CD8-positive, alpha-beta T cell (primary cell): ENCODE measurements at places on chromosomes 5 and 9.

GRCh38 chr5:95153511-95153910 lies 131.4 kb downstream of the MCTP1 start:
- DNase-seq, result no peak

GRCh38 chr9:95116002-95116807 lies 201.3 kb downstream of the FANCC start:
- no peak for DNase-seq

- no peak for DNase-seq
These were observed 405.3 kb downstream of the TLE4 start for GRCh38 chr9:79977074-79977435.

- DNase-seq, result no peak
These were observed 9.2 kb upstream of the ZBTB5 start for GRCh38 chr9:37474438-37474837.

- no peak for DNase-seq
These were observed 307.6 kb downstream of the PJA2 start for GRCh38 chr5:109102096-109102690.

GRCh38 chr5:124034963-124035362 lies 523.0 kb downstream of the CSNK1G3 start:
- no peak for DNase-seq

DNA sequence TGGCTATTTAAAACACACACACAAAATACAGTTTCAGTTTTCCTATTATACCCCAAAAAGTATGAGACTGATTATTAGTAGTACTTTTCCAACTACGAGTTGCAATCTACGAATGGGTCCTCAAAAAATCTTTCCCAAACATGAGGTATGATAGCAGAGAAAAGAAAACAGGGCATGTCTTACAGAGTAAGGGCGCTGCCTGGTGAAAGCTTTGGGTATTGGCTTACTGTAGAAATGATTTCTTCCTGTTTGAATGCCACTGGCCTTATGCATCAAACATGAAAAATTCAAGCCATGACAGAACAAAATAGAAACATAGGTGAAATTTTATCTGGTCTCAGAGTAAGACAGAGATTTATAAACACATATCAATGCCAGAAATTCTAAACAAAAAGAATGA lies 448.0 kb downstream of the SPOCK1 start:
- DNase-seq, result no peak

DNA sequence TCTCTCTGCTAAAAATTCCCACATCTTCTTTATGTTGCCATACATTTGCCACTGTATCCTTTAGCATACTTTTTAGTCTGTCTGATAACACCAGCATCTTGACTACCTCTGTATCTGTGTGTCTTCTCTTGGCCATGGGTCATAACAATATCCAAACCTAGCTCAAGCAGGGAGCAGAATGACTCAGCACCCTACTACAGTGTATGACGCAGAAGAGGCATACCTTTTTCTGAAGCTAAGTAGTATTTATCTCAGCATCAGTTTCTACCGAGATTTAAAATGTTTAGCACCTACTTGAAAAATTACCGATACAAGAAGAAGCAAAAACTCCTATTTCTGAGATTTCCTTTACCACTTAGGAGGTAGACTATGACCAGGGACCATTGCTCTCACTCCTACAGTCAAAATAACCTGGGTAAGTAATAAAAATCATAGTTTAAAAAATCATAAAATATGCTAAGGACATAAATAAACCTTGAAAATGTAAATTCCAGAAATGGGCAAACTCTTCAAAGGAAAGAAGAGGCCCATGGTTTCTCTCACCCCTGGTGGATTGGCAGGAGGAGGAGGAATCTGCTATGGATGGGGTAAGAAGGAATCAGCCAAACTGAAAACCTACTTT lies 286.5 kb downstream of the MAST4 start:
- DNase-seq, result no peak

- DNase-seq, result no peak
These were observed 102.8 kb downstream of the ARL15 start for GRCh38 chr5:54207566-54207965.

- no peak for DNase-seq
These were observed 101.6 kb downstream of the NREP start for GRCh38 chr5:111655169-111655924.

- DNase-seq, result no peak
These were observed 137.3 kb upstream of the RANBP3L start for GRCh38 chr5:36438765-36439561.

GRCh38 chr9:72599874-72600534 lies 78.6 kb downstream of the TMC1 start:
- no peak for DNase-seq

- DNase-seq, result no peak
These were observed 27.0 kb downstream of the PLPPR1 start for GRCh38 chr9:101055516-101055915.

DNA sequence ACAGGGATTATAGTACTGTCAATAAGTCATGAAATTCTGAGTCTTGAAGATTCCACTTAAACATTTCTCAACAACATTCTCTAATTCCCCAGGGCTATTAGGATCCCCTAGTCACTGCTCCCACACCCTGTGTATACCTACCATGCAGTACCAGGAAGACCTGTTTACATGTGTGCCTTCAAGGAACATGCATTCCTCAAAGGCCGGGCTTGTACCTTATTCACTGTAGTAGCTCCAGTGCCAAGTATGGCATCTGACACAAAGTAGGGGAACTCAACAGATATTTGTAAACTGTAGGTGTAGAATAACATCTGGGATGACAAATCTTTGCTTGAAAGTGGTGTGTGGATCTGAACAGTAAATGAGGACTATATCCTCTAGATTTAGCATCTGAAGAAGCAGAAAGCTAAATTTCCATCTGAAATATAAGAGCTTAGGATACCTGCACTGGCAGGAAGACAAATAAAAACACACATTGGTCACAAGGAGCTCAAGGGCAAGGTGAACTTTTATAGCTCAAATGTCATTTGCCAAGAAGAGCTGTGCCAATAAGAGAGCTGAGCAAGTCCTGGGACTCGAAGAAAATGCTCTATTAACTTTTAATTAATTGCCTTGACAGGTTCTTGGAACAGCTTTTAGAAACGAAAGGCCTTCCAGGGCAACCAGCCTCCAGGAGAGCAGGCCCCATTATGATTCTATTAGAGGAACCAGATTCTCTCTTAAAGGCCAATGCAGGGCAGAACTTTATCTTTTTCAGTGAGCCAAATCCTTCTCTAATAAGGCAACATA lies 52.3 kb upstream of the MYOT start:
- DNase-seq, result no peak

DNA sequence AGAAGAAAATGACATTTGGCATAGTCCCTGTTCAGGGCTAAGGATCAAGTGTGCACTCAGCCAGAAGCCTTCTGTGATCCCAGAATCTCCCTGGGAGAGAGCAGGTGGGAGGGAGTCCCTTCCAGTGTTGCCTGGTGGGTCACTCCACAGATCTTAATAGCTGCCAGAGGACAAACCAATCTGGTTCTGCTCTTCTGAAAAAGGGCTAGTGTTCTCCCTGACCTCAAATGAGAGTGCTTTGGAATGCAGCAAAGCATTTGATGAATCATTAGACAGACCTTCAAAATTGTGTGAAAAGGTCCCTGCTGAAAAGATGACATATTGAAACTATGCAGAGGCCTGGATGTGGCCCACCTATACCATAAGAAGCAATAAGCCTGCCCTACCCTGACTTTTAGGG lies 339.7 kb downstream of the TMEM232 start:
- no peak for DNase-seq

- DNase-seq, result no peak
These were observed 146.6 kb downstream of the SEC61B start for GRCh38 chr9:99368341-99369326.

GRCh38 chr5:96297290-96297689 lies 135.8 kb downstream of the PCSK1 start:
- DNase-seq, result no peak

DNA sequence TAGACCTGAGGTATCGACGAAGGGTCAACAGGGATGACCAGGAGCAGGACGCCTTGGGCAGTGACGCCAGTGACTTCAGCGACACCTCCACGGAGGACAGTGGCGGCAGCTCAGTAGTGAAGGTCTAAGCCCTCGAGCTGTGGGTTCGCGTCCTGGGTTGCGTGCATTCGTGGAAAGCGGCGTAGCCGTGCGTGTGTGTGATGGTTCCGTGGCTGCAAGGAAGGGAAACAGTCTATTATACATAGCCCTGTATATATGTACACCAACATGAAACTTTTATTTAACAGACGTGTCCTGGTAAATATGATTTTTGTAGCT lies 8.4 kb downstream of the PPP1R26 start:
- no peak for DNase-seq

GRCh38 chr5:27276119-27276518 lies 237.7 kb upstream of the CDH9 start:
- no peak for DNase-seq

DNA sequence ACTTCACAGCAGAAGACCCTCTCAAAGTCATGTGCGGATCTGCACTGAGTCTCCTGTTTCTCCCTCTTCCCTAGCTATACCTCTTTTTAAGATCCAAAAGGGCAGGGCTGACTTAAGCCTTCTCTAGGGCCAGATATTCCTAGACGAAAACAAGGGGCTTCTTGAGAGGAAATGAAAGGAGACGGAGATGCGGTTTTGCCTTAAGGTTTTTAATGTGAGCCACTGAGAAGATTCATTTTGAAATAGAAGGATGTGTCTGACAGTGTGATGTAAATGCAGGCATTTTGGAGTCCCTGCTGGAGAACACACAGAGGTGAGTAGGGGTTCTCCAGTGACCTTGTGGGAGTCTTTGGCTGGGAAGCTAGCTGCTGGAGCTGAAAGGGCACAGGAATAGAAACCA lies 15.6 kb upstream of the IL12B start:
- DNase-seq, result no peak

DNA sequence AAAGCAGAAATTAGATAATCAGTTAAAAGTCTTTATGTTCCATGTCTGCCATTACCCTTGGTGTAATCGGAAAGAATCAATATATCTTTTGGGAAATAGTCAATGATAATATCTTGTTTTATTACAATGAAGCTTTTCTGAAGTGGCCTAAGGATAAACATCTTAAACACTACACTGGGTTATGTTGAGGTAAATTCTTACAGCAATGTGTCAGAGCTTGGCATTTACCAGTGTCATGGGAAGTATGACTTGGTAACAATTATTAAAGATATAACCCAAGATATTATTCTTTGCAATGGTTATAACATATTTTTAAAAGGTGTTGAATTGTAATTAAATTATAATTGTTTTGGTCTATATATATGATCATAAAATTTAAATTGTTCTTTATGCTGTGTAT lies 84.7 kb downstream of the CFAP95 start:
- DNase-seq, result no peak

DNA sequence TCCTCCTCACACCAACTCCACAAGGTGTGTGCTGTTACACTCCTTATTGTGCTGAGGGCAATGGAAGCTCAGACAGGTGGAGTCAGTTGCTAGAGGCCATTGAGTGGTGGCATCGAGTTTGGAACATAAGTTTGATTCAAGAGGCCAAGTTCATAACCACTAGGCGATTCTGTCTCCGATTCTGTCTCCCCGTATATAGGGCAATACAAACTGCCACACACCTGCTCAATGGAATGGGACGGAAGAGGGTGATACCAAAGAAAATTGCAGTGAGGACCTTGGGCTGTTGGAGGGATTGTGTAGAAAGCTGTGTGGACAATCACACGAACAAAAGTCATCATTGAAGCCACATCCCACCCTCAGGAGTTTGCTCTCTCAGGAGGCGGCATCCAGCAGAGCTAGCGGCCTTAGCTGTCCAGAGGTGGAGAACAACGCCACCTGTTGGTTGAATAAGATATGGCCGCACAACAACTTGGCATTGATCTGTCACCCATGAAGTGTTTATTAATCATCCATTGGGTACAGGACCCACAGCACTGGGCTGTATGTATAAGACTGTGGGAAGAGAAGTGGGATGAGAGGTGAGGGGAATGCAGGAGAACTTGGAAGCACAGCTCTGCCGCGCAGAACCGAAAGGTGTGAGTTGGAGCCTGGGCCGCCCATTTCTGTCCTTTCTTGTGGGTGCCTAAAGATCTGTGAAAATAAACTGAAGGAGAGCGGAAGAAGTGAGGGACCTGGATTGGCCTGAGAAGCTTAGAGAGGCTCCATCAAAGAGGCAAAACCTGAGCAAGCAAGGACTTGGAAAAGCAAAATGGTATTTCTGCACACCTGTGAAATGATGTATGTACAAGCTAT lies 16.1 kb upstream of the NEUROG1 start:
- DNase-seq, result peak; percentile 55

DNA sequence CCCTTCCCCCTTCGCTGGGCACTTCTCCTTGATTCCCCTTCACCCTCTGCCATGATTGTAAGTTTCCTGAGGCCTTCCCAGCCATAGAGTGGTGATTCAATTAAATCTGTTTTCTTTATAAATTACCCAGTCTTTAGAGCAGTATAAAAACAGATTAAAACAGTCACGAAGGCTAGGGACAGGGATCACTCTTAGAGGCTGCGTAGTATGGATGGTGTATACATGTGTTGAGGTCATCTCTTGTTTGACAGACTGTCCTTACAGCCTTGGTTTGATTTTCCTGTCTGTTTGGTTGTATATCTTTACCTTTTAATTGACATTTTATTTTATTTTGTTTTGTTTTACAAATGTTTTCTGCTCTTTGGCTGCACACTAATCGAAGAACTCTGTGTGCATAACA lies 1155.7 kb upstream of the CDH18 start:
- no peak for DNase-seq

GRCh38 chr5:30040488-30041118 lies 1152.9 kb upstream of the CDH6 start:
- no peak for DNase-seq

GRCh38 chr5:176948458-176948857 lies 49.3 kb upstream of the HK3 start:
- DNase-seq, result no peak

DNA sequence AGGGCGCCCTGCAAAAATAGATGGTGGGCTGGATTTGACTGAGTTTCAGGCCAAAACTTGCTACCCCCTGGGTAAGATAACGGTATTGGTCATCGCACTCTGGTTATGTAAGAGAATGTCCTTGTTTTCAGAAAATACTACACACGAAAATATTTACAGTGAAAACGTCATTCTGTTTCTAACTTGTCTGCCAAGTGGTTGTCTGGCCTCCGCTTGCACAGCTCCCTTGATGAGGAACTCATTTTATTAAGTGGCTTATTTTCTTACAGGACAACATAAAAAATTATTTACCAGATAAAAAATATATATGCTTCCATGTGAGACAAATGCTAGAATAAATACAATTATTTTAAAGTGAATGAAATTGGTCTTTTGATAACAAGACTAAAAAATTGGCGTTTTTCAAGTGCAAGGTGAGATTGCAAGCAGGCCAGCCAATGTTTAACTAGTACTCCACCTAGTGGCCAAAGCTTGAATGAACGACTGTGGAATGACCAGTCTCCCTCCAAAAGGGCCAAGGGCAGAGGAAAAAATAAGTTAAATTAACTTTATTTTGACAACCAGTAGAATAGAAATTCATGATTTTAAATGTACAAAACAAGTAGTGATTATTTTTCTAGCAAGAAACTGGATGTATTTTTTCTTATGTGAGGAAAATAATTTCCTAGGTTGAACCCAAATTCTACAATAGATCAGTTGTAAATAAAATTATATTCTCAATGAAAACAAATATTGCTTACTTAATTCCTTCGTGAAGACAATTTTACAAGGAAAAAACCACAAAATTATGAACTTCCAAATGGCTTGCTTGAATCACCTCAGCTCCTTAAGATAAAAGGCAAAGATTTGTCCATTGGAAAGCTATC lies 93.2 kb downstream of the ZFAND5 start:
- DNase-seq, result peak; percentile 47

- DNase-seq, result no peak
These were observed 82.5 kb upstream of the SMIM23 start for GRCh38 chr5:171703146-171703545.
